ENCODE measurements at places on chromosomes 5 and 9. TPM values are rescaled to one million over a fixed set of nuclear protein-coding genes. Genes with fewer than 3 reads are reported as not detected.

ACTBL2 gene
- not detected for total RNA-seq

ERP44 gene
- 20.1 TPM for total RNA-seq

ARHGEF37 gene
- 1.2 TPM for total RNA-seq

MCCC2 gene
- 85.6 TPM for total RNA-seq

DBH gene
- total RNA-seq = not detected

ZDHHC11B gene
- not detected for total RNA-seq

WNK2 gene
- total RNA-seq = 0.08 TPM

TIMD4 gene
- 2.9 TPM for total RNA-seq

FBXO38 gene
- total RNA-seq = 34.0 TPM

TRIP13 gene
- 27.9 TPM for total RNA-seq

EGFL7 gene
- 0.46 TPM for total RNA-seq
